ENCODE measurements at places on chromosomes 3 and 15. TPM values are rescaled to one million over a fixed set of nuclear protein-coding genes. Genes with fewer than 3 reads are reported as not detected.

The MITF gene
- 0.25 TPM for total RNA-seq

The RASL12 gene
- total RNA-seq: 0.44 TPM

The RPLP1 gene
- 572 TPM for total RNA-seq

The BUB1B gene
- total RNA-seq: 16.5 TPM

The TTC21A gene
- 7.8 TPM for total RNA-seq

- DNase-seq: no peak
These were observed 37.2 kb downstream of the AADACL2 start for GRCh38 chr3:151770956-151771355.

DNA sequence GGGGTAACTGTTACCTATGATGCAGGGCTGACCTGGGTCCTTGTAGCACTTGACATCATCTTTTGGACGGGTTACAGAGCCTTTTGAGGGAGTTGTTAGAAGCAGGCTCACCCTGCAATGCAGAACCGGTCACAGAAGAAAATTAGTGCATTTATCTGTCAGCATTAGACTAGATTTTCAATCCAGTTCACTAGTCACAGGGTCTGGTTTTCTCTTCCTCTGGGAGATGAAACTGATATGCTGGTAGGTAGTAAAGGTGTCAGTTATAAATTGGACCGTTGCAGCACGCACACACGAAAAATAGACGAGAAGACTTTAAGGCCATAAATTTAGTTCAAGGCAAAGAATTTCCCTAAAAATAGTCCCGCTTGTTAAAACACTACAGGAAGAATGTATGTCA lies 532.3 kb upstream of the ATP11B start:
- DNase-seq: no peak

GRCh38 chr3:78820542-78820941 lies 947.3 kb downstream of the ROBO1 start:
- no peak for DNase-seq

- DNase-seq: no peak
These were observed 97.5 kb upstream of the KLHL25 start for GRCh38 chr15:85892232-85892631.

DNA sequence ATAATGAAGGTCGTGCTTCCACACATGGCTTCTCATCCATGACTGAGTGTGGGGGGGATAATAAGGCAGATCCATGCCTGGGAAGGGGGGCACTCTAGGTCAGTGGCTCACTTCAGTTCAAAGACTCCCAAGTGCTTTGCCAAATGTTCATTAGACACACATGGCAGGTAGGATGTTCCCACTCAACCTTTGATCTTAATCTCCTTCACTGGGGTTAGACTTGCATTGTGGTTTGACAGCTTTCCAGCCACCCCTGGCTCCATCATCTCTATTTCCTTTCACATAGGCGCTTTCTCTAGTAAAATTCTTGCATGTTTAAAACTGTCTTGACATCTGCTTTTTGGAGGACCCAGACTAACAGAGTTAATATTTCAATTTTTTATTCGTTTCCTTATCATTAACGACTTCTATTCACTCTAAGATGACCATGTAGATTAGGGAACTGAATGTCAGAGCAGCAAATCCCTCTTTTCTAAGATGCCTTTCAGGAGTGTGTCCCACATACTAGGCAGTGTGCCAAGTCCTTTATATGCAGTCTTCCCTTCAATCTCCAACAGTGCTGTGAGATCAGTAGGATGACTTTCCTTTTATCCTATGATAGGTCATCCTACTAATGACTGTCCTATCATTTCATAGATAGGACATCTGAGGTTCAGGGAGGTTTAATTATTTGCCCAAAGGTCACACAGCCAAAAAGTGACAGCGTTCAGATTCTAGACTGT lies 57.9 kb downstream of the BTD start:
- DNase-seq: no peak

GRCh38 chr15:95286352-95286880 lies 1044.1 kb upstream of the NR2F2 start:
- no peak for DNase-seq

GRCh38 chr15:63448266-63448665 lies 56.1 kb upstream of the USP3 start:
- DNase-seq: no peak

DNA sequence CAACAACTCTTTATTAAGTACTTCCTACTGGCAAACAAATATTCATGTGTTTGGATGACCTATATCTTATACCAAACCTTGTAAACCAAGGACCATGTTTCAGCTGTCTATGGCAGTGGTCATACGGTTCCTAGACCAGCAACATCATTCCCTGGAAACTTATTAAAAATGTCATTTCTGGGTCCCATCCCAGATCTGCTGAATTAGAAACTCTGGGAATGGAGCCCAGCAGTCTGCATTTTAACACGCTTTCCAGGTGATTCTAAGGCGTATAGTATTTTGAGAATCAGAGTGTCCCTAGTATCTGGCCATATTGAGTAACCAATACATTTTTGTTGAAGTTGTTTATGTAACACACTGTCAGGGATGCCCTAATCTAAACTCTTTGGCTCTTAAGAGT lies 363.4 kb upstream of the LRRC3B start:
- DNase-seq: no peak

DNA sequence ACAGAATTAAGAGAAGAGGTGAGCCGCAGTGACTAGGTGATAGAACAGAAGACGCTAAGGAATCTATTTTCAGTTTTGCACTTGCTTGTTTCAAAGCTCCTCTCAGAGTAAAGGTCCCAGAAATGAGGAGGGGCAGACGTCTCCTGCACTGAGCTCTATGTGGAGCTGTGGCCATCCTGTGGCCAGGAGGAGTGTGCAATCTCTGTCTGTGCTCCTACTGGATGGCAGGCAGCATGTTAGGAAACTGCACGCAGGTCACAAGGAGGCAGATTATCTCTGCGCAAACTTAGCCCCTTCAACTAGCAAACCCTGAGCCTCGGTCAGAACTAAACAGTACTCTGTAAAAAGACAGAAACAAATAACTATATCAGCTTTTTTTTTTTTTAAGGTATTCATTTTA lies 31.1 kb upstream of the PPIB start:
- no peak for DNase-seq

GRCh38 chr3:26682406-26682805 lies 59.8 kb downstream of the LRRC3B start:
- DNase-seq: no peak

GRCh38 chr3:17632401-17633100 lies 109.9 kb downstream of the TBC1D5 start:
- DNase-seq: no peak

DNA sequence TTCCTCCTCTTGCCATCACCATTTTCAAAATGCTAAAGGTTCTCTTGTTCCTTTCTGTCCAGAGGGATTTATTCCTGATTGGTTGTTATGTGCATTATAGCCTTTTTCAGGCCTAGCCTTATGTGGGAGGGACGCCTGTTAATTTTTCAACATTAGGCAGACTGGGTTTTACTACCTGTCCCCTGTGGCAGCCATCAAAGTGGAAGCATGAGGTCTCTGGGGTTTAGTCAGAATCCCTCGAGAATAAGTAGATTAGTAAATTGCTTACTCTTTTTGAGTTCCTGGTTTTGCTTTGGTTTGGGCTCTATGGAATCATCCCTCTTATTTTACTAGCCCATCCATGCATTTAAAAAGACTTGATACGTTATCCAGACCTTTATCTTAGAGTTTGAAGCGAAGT lies 32.4 kb downstream of the PAK2 start:
- no peak for DNase-seq

GRCh38 chr3:120640231-120640630 lies 41.8 kb downstream of the HGD start:
- no peak for DNase-seq

- no peak for DNase-seq
These were observed 591 bp downstream of the PROK2 start for GRCh38 chr3:71784201-71784913.

GRCh38 chr3:162719684-162720341 lies 1223.2 kb downstream of the OTOL1 start:
- DNase-seq: no peak

DNA sequence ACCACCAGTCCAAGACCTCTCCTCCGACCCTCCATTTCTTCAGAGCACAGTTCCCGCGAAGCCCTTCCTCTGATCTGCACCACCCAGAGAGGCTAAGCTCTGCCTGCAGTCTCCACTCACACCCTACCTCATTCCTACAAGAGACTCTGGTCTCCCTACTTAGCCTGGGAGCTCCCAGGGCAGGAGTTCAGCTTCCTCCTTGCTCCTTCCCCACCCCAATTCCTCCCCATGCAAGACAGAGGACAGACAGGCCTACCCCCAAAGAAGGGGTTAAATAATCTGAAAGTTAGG lies 12.6 kb upstream of the VIPR1 start:
- DNase-seq: no peak

- no peak for DNase-seq
These were observed 124.4 kb downstream of the HCN4 start for GRCh38 chr15:73244333-73244732.

Data from glutamatergic neuron (in vitro differentiated cells).